ENCODE measurements at places on chromosomes 4 and X.
A peak's percentile ranks its signal among the peaks of the same experiment; 100 is the strongest.

DNA sequence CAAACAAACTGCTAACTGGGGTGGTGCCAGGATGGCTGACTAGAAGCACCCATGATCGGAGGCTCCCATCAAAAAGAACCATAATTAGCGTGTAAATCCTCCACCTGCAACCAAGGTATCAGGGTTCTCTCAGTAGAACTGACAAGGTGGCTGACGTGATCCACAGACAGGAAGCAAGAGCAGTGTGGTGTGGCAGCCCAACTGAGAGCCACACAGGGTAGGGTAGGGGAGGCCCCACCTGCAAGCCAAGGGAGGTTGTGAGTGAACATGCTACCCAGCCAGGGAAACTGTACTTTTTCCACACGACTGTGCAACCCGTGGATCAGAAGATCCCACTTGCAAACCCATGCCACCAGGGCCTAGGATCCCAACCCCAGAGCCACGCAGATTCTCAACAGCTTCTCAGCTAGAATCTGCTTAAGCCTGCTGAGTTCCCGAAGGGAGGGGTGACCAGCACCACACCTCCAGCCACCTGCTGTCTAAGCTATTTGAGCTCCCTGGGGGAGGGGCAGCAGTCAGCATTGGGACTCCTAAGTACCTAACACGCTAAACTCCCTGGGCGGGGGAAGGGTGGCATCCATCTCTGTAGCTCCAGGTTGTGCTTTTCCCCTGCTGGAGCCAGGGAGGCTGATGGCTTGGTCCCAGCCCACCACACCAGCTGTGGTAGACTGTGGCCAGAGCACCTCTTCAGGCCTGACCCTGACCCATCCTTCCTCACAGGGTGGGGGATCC, 425.1 kb downstream of the GPM6A start:
- DNase-seq, result no peak

- DNase-seq, result no peak
Observed at GRCh38 chrX:34656467-34656841, 631 bp downstream of the TMEM47 start.

DNA sequence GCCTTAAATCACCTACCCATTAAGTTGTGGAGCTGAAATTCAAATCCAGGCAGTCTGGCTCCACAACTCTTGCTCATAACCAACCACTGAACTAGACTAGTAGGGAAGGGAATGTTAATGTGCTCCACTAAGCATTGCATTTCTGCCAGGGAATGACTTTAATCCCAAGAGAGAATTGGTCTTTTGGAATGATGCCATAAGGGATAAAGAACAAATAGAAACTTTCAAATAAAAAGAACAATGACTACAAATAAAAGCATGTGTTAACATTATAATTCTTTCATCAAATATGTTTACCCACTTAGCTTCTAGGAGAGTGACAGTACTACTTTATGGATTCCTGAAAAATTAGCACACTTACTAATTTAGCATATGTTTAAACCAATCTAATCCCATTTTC, 905.9 kb downstream of the CENPC start:
- DNase-seq, result no peak

GRCh38 chr4:10577018-10577417, 107.5 kb downstream of the CLNK start:
- DNase-seq, result no peak

DNA sequence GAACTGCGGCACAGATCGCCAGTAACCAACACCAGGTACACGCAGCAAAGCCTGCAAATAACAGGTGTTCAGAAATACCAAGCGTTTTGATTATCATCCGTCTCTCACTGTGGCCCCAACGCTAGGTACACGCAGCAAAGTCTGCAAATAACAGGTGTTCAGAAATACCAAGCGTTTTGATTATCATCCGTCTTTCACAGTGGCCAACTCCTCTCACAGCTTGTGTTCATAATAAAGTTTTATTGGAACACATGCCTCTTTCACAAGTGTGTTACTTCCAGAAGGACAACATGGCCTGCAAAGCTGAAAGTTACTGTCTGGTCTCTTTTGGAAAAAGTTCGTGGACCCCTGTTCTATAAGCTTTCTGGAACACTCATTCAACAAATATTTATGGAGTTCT, 153.1 kb downstream of the AFAP1 start:
- no peak for DNase-seq

- DNase-seq, result no peak
Observed at GRCh38 chr4:177371461-177371860, 61.8 kb downstream of the NEIL3 start.

DNA sequence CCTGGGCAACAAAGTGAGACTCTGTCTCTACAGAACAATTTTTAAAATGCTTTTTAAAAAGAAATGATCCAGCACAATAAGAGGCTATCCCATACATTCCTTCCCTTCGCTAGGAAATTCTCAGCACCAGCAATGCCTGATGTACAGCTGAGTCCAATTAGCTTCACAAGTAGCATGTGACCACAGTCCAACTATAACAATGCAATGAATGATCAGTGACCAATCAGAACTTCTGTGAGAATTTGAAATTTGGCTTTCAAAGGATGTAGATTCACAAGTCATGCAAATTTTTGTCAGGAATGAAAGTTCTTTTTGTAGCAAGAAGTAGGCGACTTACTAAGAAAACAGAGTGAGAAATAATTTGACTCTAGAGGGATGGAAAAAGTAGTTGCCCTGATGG, 278.5 kb upstream of the UGT8 start:
- DNase-seq, result no peak

- DNase-seq, result no peak
Observed at GRCh38 chrX:16826207-16826606, 39.9 kb downstream of the TXLNG start.

DNA sequence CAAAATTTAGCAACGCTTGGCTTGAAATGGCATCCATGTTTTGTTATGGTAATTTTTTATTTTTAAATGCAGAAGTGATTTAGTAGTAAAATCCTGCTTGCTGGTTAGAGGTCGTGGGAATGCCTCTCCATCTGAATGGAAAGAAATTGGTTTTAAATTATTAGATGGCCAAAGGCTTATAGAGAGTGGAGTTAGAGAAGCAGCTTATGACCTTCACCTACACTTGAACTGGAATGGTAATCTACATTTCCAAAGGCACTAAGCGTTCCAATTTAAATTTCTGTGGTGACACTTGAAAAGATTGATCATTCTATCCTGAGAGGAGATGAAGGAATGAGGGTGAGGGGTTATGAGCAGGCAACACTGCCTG, 280.7 kb downstream of the RAPGEF2 start:
- no peak for DNase-seq

- DNase-seq, result no peak
Observed at GRCh38 chr4:81424336-81424735, 47.4 kb downstream of the RASGEF1B start.

GRCh38 chr4:165393704-165394103, 14.9 kb downstream of the CPE start:
- no peak for DNase-seq

GRCh38 chrX:95953564-95953963, 731.1 kb upstream of the DIAPH2 start:
- DNase-seq, result no peak

DNA sequence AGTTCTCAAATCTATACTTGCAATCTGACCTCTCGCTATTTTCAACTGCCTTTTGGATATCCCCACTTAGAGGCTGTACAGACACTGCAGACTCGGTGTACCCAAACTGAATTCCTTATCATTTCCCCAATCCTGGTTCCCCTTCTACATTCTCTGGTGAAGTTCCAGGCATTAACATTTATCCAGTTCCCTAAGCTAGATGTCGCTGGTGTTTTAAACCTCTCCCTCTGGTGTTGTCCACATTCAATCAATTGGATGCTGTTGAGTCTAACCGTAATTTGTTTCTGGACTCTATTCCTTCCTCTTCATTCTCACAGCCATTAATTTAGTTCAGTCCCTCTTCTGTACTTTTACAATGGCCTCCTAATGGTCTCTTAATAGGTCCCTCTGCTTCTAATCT, 7.2 kb upstream of the STK26 start:
- no peak for DNase-seq

- DNase-seq, result no peak
Observed at GRCh38 chrX:110341189-110342035, 17.2 kb upstream of the RTL9 start.

DNA sequence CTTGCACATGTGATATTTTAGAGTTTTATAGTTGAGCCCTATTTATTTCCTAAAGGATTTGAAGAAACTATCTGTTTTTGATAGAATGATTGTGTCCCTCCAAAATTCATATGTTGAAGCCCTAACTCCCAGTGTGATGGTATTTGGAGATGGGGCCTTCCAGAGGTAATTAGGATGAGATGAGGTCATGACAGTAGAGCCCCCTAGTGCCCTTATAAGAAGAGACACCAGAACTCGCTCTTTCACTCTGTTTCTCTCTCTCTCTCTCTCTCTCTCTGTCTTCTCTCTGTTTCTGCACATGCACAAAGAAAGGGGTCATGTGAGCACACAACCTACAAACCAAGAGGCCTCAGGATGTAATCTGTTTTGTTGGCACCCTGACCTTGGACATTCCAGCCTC, 921.9 kb upstream of the DIAPH2 start:
- DNase-seq, result no peak

DNA sequence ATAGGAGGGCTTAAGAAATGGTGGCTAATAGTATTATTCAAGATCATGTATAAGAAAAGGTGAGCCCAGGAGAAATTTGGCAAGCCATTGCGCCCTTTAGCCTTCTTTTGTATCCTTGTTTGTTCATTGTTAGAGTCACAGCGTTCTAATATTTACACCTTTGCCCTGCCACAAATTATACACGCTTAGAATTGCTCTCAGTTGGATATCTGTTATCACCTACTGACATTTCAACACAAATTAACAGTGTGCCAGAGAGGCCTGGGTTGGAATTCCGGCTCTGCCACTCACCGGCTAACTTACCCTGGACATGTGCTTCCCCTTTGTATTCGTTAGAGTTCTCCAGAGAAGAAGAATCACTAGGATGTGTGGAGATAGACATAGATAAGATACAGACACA, 148.7 kb upstream of the KIT start:
- no peak for DNase-seq

- no peak for DNase-seq
Observed at GRCh38 chr4:120266602-120267001, 200.0 kb upstream of the MAD2L1 start.

DNA sequence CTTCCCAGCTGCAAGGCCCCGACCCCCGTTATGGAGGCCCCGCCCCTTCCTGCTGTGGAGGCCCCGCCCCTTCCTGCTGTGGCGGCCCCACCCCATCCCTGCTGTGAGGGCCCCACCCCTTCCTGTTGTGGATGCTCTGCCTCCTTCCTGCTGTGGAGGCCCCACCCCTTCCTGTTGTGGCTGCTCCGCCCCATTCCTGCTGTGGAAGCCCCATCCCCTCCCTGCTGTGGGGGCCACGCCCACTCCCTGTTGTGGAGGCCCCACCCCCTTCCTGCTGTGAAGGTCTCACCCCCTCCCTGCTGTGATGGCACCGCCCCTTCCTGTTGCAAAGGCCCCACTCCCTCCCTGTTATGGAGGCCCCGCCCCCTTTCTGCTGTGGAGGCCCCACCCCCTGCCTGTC, 104.9 kb upstream of the PSAPL1 start:
- DNase-seq, result peak; percentile 17

GRCh38 chr4:183554346-183554686, 49.5 kb downstream of the ING2 start:
- no peak for DNase-seq

GRCh38 chrX:143648705-143649104, 12.8 kb upstream of the SLITRK4 start:
- DNase-seq, result no peak

DNA sequence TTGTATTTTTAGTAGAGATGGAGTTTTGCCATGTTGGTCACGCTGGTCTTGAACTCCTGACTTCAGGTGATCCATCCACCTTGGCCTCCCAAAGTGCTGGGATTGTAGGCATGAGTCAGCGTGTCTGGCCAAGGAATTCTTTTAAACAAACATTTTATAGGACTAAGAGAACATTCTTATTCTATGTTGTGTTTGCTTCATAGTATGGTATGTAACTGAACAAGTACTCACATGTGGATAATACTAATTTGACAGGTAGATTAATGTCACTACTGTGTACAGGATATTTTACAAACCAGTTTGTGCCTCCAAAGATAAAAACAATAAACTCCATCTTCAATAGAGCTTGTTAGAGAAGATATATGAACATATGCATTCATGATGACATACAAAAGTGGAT, 1353.4 kb downstream of the PCDH7 start:
- DNase-seq, result no peak

DNA sequence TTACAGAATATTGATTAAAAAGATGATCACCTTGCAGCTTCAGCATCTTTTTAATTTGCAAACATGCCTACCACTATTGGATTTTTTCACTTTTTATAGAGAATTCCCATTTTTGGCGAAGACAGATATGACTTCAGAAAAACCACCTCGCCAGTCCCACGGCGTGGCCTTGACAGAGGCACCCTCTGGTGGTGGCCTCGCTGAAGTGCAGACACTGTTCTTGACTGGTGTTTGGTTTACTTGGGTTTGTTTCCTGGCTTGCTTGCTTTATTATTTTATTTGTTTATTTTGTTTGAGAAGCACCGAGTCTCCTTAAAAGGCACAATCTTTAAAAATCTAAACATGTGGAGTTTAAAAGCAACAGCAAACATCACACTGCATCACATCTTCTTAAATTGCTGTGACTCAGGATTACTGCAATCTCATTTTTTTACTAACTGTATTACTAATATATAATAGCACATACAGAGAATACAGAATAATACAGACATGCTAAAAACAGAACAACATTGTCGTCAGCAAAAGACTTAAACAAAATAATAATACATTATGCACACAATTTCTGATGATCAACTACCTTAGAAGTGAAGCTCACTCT, 13.1 kb upstream of the AMTN start:
- DNase-seq, result peak; percentile 14

GRCh38 chr4:8185295-8185694, 13.8 kb upstream of the SH3TC1 start:
- DNase-seq, result no peak

- no peak for DNase-seq
Observed at GRCh38 chr4:95508421-95508820, 40.4 kb downstream of the UNC5C start.

DNA sequence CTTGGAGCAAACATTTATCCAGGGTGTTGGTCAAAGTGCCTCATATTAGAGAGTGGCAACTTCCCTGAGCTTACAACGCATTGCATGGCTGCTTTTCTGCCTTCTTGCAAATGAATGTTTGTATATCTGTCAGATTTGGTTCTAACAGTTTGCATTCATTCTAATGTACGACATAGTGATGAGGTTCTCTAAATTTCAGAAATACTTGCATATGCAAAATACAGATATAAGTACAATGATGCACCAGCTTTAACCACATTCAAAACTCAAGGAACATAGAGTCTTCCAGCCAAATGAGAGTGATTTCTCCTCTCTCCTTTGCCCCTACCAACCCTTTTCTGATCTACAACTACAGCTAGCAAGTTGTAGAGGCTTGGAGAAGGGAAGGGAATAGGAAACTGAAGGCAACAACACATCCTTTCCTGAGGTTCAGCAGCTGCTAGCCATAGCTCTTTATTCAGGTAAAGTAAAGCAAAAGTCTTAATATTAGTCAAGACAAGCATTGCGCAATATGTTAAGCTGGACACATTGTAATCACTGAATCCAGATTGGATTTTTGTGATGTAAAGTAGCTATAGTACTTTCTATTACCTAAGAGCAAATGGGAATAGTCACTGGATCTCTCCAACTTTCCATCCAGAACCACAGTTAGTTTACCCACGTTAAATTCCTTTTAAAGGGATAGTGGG, 6.3 kb downstream of the TKTL2 start:
- DNase-seq, result no peak
